ENCODE measurements at places on chromosomes 1 and 21. TPM values are rescaled to one million over a fixed set of nuclear protein-coding genes. Genes with fewer than 3 reads are reported as not detected.

Gene ACOT11
- total RNA-seq: 26.0 TPM

GRCh38 chr1:18936471-18936813 is 20.0 kb downstream of the IFFO2 start:
- DNase-seq: no peak

Gene PTPRU
- 37.3 TPM for total RNA-seq

Gene HORMAD1
- total RNA-seq: 1.2 TPM

DNA sequence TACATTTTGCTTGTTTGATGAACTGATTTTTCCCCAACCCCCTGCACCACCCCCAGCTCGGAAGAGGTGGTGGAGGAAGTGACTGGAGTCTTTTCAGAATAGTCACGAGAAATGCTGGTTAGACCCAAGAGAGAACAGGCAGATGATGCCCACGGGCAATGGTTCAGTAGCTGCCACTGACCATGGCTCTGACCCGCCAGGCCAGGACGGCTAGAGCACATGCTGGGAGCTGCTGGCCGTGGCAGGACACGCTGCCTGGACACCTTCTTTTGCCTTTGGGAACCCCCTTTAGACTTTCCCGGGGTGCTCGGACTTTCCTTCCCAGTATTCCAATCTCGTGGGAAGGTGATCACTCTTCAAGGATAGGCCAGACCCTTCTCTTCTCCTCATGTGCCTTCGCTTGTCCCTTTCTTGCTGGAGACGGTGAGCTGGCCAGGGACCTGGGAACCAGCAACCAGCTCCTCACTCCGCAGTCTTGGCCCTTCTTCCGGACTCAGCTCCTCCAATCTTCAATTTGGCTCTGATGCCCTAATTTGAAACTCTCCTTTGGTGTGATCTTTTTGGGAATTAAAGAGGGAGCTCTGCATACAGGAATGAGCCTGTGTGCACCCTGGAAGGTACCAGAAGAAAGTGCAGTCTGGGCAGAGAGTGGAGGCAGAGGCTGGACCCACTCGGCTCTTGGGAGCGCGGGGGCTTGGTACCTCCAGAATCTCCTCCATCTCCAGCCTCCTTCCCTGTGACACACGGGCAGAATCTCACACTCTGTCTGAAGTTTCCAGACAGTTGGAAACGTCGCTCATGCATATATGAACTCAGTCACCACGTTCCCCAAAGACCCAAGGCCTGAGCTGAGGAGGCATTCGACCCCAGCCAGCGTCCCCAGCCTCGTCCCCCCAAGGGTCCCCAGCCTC is 4.0 kb upstream of the PDE9A start:
- no peak for DNase-seq

DNA sequence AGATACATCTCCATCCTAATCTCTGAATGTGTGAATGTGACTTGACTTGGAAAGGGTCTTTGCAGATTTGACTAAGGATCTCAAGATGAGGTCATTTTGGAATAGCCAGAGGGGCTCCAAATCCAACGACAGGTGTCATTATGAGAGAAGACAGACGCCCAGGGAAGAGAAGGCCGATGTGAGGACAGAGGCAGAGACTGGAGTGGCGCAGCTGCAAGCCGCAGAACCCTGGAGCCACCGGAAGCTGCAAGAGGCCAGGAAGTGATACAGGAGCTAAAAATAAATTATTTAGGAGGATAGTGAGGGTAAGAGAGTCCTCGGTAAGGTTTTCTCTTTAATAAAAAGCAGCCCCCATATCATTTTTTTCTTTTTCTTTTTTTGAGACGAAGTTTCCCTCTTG is 9.7 kb upstream of the AADACL4 start:
- DNase-seq: no peak

DNA sequence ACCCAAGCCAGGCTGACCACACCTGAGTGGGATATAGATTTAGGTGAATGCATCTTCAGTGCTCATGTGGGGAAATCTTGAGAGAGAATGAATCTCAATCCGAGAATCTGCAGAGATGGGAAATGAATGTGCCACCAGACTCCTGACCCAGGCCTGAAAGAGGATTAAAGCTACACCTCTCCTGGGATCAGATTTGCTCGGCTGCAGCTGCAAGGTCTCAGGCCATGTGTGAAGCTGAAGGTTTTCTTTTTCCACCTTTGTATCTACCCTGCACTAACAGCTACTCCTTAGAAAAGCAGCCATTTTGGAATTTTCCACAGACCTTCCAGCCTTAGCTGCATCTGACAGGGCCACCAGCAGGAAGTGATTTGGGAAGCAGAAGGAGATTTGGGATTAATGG is 18.3 kb downstream of the GPR3 start:
- no peak for DNase-seq

GRCh38 chr1:97901017-97901658 is 19.7 kb downstream of the DPYD start:
- no peak for DNase-seq

DNA sequence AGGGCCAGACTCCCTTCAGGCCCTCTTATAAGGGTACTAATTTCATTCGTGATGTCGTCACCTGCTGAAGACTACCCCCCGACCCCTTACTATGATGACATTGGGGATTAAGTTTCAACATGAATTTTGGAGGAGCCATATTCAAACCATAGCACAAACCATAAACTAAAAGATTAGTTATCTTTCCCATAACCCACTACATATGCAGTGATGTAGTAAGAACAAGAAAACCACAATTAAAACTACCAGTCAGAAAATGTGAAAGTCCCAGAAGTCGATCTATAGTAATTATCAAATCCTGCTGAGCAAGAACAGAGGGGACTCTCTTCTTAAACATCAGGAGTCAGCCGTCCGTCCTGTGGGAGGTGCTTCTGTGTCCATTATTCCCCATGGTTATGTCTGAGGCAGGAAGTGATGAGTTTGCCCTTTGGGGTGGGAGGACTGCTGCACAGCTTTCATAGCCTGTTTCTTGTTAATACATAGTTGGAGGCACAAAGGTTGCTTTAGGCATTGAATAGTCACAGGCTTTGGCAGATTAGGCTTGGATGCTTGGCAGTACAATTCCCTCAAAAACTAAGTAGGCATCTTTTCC is 35.9 kb upstream of the PTGFRN start:
- no peak for DNase-seq

- no peak for DNase-seq
Measured at GRCh38 chr1:94621395-94621794, 79.8 kb upstream of the F3 start.

DNA sequence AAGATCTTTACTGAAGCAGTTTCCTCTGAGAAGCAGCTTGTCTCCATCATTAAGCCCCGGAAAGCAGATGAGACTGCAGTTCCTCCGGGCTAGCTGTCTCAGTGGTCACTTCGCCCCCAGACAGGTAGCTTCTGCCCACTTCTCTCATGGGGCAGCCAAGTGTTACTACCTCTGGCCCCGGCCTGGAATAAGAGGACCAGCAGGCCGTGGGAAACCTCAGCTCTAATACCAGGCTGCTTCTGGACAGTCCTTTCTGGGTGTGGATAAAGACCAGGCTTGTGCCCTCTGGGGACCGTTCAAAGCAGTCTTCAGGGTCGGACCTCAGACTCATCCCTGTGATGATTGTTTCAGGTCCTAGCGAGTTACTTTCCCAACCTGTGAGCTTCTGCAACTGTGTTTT is 54.8 kb downstream of the RUNX3 start:
- DNase-seq: no peak

DNA sequence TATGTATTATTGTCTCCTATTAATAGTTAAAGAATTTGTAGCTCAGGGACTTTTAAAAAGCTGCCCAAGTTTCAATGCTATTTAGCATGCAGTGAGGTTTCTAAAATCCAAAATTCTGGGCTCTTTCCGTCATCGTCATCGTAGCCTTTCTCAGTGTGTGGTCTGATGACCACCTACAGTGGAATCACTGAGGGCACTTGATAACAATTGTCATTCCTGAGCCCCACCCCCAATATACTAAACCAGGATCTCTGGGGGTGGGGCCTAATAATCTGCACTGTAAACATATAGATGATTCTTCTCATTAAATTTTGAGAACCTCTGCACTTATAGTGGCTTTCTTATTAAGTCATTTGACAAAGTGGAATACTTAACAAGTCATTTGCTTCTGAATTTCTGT is 674.8 kb downstream of the PLPP3 start:
- no peak for DNase-seq

DNA sequence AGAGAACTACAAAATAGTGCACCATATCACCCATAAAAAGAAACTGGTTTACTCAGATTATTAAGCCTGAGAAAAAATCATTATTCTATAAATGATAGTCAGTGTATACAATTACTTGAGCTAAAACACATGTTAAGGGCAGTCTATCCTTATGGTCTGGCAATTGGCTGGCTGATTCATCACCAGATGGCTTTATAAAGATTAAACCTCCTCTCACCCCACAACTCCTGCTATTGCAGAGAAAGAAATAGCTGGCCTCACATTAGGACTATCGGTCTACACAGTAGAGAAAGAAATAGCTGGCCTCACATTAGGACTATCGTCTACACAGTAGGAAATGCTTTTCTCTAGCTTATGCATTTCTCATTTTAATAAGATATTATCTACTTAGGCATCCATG is 21.2 kb downstream of the CEP170 start:
- no peak for DNase-seq

GRCh38 chr1:39926820-39927219 is 25.1 kb upstream of the MYCL start:
- no peak for DNase-seq

DNA sequence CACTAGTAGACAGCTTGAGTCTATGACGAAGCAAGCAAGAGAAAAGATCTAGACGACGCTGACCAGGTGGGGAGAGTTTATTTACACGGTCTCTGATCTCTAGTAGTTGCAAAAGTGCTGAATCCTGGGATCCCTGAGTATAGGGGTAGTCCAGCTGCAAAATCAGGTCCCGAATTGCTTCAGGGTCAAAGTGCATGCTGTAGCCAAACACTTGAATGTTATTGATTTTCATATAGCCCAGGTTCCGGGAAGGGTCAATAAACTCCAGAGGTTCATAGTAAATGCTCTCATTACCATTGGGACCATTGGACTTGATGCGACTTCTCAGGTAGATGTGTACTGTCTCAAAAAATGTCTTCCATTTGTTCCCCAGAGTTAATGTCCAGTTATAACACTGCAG is 379.6 kb downstream of the BRINP3 start:
- DNase-seq: no peak

- DNase-seq: no peak
Measured at GRCh38 chr1:221098471-221099405, 219.5 kb downstream of the HLX start.

- no peak for DNase-seq
Measured at GRCh38 chr1:183365676-183366075, 52.5 kb downstream of the NMNAT2 start.

DNA sequence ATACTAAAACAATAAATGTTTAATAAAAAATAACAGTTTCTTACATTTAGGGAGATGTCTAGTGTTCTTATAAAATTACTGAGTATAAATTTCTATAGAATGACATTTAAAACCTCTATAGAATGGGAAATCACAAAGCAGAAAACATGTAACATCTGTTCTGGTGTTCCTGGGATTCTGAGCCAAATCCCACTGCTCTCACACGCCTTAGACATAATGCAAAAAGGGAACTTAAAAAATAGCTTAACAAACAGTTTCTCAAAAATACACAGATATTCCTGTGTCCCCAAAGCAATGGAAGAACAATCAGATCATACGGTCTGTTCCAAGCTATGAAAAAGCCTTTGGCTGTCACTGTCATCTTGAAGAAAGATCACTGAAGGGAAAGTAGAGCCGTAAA is 27.0 kb upstream of the ZNF124 start:
- DNase-seq: no peak

Gene NES
- total RNA-seq: 16.0 TPM

Gene IL10
- 2.7 TPM for total RNA-seq

GRCh38 chr1:167184081-167184480 is 36.6 kb upstream of the POU2F1 start:
- DNase-seq: no peak

DNA sequence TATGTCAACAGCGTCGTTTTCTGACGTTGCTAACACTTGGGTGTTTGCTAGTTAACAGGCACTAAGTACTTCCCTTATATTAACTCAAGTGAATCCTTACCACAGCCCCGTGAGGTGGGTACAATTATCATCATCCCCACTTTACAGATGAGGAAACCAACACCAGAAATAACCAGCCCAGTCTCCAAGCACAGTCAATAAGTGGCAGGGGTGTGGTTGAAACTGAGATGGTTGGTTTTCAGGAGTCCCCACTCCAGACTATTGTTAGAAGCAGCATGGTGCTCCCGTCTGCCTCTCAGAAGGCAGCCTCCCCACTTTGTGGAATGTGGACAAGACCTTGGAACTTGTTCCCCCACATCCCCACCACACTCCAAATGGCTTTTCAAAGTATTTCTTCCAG is 45.7 kb upstream of the ACOT11 start:
- no peak for DNase-seq

- DNase-seq: no peak
Measured at GRCh38 chr1:96481409-96481808, 240.2 kb upstream of the PTBP2 start.

Gene LGALS8
- 38.1 TPM for total RNA-seq

Gene TOE1
- 9.8 TPM for total RNA-seq

- DNase-seq: no peak
Measured at GRCh38 chr1:119648620-119649004, 546 bp upstream of the ZNF697 start.

- DNase-seq: no peak
Measured at GRCh38 chr21:31752352-31752751, 20.4 kb upstream of the SCAF4 start.

Gene TTC39A
- total RNA-seq: 11.5 TPM

DNA sequence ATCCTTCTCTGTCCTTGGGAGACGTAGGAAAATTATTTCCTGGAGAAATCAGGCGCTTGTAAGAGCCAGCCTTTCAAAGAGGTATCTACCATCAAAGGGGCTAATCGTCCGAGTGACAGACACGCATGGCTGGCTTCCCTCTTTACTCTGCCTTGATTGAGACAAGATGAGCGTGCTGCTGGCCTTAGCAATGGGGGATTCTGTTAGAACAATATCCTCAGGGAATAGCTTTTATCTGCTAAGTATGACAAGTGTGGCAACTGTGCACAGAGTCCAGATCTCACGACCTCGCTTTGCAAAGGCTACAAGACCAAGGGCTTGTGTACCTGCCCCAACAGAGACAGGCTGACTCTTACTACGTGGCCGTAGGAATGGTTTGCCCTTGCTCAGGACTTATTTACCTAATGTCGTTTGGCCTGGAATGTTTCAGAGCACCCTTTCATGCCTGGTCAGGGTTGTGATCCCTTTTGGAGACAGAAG is 417.1 kb downstream of the KIF26B start:
- no peak for DNase-seq

- no peak for DNase-seq
Measured at GRCh38 chr1:103582464-103582863, 11.1 kb downstream of the AMY2B start.

DNA sequence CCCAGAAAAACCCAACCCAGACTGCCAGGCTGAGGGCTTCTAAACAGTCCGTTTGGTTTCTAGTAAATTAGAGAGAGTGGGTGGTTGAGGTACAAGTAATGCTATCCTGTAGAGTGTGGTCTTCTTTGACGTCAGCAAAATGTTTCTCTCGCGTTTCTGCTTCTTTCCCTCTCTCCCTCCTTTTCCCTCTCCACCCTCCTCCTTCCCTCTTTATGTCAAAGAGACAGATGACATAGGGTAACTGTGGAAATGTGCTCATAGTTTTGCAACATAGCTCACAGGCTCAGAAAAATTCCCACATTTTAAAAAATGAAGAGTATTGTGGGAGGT is 158.3 kb downstream of the TOMM20 start:
- no peak for DNase-seq

All from vagina (tissue), 2 donors.